ENCODE measurements at places on chromosomes 1 and 21.

DNA sequence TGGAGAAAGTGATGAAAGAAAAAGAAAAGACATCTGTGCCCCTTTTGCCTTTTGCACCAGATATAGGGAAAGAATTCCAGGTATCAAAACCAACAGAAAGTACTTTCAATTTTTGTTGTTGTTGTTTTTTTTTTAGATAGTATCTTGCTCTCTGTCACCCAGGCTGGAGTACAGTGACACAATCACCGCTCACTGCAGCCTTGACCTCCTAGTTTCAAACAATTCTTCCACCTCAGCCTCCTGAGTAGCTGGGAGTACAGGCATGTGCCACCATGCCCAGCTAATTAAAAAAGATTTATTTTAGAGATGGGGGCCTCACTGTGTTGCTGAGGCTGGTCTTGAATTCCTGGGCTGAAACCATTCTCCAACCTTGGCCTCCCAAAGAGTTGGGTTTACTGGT lies 31.3 kb upstream of the IVNS1ABP start:
- no peak for DNase-seq

- no peak for DNase-seq
These were observed 1124.3 kb downstream of the AMY1C start for GRCh38 chr1:104874044-104874443.

- peak; percentile 76 for DNase-seq
These were observed 41.5 kb downstream of the UBE4B start for GRCh38 chr1:10074059-10074851.

DNA sequence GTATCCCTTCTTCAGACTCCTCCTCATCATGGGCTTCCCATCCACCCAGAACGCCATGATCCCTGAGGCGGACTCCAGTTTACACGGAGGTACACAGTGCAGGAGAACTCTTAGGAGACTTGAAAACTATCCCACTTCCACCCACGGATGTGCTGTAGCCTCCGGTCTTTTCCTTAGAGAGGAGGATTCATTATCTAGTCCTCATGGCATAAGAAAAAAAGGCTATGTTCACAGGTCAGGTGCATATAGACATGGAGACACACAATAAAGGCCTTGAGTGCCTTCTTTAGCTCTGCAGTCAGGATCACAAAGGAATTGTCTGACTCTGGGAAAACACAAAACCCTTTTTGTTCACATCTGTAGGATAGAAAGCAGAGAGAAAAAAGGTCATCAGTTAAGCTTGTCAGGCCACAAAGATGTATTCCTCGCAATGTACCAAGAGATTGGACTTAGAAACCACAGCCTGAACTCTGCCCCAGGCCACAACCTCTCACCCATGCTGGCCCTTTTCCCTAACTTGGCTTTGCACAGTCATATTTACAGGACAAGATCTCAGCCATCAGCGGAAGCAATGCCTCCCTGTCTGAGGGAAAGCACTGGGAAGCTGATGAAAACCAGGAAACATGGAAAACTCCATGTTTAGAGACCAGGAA lies 9.0 kb downstream of the CRP start:
- DNase-seq = no peak

DNA sequence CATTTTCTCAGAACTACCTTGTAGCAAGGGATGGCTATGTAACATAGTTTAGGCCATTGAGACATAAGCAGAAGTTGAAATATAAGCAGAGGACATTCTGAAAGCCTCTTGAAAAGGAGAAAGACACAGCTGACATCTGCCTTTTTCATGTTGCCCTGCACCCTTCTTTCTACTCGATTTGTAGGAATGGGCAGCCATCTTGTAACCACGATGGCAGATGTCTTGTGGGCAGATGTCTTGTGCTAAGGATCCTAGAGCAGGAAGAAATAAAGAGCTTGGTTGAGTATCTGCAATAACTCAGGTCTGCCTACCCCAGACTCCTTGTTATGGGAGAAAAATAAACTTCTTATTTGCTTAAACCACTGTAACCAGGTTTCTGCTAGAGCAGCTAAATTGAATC lies 351.0 kb downstream of the PDE4B start:
- DNase-seq = no peak

GRCh38 chr1:106615473-106615872 lies 441.0 kb upstream of the PRMT6 start:
- DNase-seq = no peak

GRCh38 chr1:200838676-200839445 lies 33.9 kb upstream of the GPR25 start:
- DNase-seq = no peak
